ENCODE measurements at places on chromosomes 2 and 18.

- no peak for DNase-seq
These were observed 161.1 kb downstream of the ARL4C start for GRCh38 chr2:234335661-234336228.

DNA sequence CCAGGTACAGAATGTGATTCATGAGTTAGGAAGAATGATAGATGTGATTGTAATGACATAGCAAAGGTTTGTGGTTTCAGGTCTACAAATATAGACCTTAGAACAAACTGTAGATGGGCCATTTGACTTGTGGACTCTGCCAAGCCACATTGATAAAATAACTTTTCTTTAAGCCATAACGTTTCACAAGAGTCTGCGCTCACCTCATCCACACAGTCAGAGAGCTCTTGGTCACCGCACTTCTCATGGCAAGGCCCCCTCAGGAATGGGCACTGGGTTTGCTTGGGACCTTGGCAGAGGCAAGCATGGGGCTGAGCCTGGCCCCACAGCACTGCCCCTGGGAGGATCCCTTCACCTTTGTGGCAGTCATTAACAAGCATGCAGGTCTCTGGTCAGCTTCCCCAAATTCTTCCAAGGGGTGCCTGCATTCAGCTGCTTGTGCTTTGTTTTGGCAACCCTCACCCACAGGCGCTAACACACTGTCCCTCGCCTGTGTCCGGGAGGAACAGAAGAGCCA lies 14.0 kb downstream of the ARMC9 start:
- no peak for DNase-seq

GRCh38 chr2:184780944-184781343 lies 182.6 kb downstream of the ZNF804A start:
- DNase-seq = no peak

DNA sequence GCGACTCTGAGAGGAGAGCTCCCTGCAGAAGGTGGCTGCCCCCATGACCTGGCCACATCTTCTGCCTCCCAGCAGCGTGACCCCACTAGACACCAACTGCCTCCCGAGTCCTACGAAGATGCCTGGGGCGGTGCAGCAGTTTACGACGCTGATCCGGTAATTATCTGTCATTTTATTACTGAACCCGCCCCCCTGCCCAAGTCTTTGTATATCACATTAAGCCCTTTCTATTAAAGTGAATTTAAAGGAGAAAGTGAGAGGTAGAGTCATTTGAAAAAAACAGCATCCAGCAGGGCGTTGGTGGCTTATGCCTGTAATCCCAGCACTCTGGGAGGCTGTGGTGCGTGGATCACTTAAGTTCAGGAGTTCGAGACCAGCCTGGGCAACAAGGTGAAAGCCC lies 33.4 kb downstream of the ABCG8 start:
- no peak for DNase-seq

- peak; percentile 90 for DNase-seq
These were observed 4.3 kb downstream of the TMEFF2 start for GRCh38 chr2:192190474-192190873.

DNA sequence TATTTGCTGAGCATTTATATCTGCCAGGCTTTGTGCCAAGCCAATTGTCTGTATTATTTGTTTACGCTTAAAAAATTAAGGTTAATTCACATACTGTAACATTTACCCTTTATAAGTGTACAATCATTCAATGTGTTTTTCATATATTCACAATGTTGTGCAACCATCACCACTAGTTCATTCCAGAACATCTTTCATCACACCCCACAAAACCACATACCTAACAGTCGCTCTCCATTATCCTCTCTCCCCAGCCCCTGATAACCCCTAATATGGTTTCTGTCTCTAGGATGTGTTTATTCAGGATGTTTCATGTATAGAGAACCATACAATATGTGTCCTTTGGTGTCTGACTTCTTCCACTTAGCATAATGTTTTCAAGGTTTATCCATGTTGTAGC lies 234.1 kb downstream of the INSIG2 start:
- DNase-seq = no peak

- peak; percentile 18 for DNase-seq
These were observed 81.6 kb downstream of the SH3RF3 start for GRCh38 chr2:109210431-109211200.

DNA sequence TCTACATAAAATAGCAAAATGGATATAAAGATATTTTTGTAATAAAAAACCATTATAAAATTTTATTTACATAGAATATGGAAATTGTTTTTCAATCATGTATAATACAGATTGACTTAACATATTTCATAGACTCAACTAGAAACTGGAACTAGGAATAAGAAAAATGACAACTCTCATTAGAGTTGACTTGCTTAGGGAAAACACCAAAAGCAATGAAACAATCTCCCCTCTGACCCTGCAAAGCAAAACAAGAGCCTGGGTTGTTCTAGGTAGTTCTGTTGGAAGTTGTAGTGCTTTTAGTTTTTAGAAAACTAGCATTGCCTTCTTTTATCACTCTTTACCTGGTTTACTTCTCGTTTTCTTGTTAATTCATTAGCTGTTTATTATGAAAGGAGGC lies 32.2 kb upstream of the MTIF2 start:
- no peak for DNase-seq

- DNase-seq = peak; percentile 99
These were observed 373 bp upstream of the MTHFD2 start for GRCh38 chr2:74198023-74198460.

- DNase-seq = no peak
These were observed 49.6 kb downstream of the GALNT14 start for GRCh38 chr2:31088504-31089195.

DNA sequence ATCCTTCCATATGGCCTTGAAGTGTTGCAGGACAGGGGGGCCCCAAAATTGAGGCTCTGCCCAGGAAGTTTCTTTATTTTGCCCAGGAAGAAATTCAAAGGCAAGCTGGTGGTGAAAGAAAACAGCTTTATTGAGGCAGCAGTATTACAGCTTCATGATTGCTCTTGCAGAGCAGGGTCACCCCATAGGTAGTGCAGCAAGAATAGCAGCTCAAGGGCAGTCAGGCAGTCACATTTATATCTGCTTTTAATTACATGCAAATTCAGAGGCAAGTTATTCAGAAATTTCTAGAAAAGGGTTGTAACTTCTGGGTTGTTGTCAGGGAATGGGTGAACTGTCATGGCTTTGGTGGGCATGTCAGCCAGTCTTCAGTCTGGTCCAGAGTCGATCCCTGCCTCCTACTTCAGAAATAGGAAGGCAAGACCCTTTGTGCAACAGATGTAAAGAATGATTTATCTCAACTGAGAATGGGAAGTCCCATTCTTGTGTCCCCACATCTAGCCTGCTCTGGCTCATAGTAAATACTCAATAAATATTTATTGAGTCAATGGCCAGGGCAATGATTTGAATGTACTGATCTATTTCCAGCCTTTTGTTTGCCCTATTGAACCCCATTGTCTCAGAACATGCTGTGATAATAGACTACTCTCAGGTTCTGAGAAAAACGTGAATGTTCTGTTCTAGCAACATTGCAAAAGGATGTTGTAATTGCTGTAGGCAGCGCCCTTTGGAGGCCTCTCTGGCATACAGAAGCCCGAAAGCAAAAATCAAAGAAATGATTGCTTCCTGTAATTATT lies 129.8 kb downstream of the MYO3B start:
- DNase-seq = no peak

- DNase-seq = no peak
These were observed 170.2 kb downstream of the TPGS2 start for GRCh38 chr18:36658611-36659010.

GRCh38 chr2:10281891-10282290 lies 20.8 kb upstream of the HPCAL1 start:
- DNase-seq = no peak

DNA sequence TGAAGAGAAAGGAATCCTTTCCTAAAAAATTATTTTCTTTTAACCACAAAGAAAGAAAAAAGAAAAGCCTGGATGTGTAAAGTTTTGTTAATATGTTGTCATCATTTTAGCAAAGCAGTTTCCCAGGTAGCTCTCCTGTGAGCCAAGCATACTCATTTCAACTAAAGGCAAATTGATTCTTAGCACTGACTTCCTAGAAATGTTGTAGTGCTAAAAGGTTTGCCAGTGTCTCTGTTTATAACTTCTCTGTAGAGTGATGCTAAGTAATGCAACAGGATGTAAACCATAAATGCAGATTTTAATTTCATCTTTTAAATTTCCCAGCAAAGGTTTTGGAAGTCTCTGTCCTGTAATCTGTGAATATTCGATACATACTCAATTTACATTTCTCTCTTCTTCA lies 10.2 kb downstream of the GATA6 start:
- no peak for DNase-seq

GRCh38 chr2:61693744-61694143 lies 155.6 kb upstream of the XPO1 start:
- no peak for DNase-seq

DNA sequence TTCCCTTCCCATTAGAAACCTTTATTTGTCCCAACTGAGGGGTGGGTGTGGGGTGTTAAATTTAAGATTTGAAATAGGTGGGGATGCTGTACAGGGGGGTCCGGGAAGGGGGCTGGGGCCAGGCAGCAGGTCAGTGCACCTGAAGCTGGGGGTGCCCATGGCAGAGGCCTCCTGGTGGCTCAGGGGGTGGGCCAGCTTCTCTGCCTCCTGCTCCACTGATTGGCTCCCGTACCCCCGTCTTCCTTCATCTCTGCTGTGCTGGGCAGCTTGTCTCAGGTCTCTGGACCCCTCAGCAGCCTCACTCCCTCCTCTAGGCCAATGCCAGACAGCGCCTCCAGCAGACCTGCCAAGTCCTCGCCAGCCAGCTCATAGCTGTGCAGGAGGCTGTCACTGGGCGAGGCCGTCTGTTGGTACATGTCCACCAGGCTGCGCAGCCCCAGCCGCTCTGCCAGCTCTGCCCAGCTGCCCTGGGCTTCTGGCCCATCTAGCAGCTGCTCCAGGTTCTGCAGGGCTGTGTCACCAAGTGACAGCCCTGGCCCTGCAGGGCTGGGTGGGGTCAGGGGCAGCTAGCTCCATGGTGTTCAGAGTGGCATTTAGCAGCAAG lies 2.0 kb upstream of the ANKRD62 start:
- DNase-seq = no peak

- no peak for DNase-seq
These were observed 1728.3 kb downstream of the SUCLG1 start for GRCh38 chr2:82730811-82731210.

GRCh38 chr18:25425024-25425423 lies 73.1 kb upstream of the ZNF521 start:
- DNase-seq = no peak

GRCh38 chr18:7414459-7414858 lies 152.7 kb upstream of the PTPRM start:
- no peak for DNase-seq

DNA sequence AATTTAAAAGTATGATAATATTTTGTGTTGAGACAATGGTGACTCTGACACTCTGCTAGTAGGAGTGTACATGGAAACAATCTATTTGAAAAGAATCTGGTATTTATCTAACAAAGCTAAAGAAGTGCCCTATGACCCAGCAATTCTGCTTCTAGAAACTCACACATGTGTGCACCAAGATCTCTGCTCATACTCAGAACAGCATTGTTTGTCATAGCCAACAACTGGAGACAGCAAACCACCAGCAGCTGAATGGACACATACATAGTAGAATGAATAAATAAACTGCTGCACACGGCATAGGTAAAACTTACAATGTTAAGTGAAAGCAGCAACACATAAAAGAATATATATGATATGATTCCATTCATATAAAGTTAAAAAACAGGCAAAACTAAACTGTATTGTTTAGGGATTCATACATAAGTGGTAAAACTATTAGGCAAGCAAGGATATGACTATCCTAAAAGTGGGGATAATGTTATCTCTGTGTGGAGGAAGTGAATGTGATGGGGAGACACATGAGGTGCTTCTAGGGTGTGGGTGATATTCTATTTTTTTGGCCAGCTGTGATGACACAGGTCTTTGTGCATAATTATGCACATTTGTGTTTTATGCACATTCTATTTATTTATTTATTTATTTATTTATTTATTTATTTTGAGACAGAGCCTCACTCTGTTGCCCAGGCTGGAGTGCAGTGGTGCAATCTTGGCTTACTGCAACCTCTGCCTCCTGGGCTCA lies 71.1 kb downstream of the RFTN2 start:
- DNase-seq = no peak
